ENCODE measurements at places on chromosomes 1 and 21.

- DNase-seq, result no peak
Observed at GRCh38 chr1:198575798-198576641, 35.5 kb upstream of the ATP6V1G3 start.

DNA sequence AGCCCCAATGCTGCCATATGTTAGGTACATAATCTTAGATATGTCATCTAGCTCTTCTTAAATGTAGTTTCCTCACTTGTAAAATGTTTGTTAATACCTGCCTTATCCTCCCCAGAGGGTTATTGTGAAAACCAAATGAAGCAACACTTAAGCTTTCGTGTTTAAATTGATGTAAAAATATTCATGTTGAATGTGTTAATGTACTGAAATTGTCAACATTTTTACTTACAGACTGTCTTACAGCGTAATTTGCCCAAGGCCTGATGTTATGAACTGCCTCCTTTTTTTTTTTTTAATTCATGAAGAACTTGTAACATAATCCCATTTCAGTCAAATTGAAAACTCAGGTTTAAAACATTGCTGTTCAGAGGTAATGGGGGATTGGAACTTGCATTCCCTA lies 25.6 kb upstream of the ENAH start:
- no peak for DNase-seq

- no peak for DNase-seq
Observed at GRCh38 chr1:207259391-207259790, 62.1 kb upstream of the CD55 start.

DNA sequence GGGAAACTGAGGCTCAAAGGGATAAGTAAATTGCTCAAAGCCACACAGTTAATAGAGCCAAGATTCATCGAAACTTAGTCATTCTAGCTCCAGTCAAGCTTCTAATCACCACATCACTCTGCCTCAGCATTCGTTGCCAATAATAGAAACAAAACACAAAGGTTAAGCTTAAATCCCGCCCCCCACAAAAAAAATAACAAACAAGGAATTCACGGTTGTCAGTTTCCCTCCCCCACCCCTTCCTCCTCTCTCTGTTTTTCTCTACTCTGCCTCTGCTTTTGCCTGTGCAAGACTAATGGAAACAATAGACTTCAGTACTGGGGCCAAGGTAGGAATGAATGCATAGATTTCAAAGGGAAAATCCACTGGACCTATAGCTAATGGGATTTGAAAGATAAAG lies 70.7 kb upstream of the ZNF644 start:
- no peak for DNase-seq

- DNase-seq, result no peak
Observed at GRCh38 chr1:179166663-179167417, 62.6 kb downstream of the ABL2 start.

GRCh38 chr1:94636100-94636499 lies 94.5 kb upstream of the F3 start:
- no peak for DNase-seq

GRCh38 chr1:243751506-243751905 lies 98.5 kb downstream of the AKT3 start:
- DNase-seq, result no peak

GRCh38 chr1:36326499-36326898 lies 3.1 kb upstream of the EVA1B start:
- DNase-seq, result no peak

DNA sequence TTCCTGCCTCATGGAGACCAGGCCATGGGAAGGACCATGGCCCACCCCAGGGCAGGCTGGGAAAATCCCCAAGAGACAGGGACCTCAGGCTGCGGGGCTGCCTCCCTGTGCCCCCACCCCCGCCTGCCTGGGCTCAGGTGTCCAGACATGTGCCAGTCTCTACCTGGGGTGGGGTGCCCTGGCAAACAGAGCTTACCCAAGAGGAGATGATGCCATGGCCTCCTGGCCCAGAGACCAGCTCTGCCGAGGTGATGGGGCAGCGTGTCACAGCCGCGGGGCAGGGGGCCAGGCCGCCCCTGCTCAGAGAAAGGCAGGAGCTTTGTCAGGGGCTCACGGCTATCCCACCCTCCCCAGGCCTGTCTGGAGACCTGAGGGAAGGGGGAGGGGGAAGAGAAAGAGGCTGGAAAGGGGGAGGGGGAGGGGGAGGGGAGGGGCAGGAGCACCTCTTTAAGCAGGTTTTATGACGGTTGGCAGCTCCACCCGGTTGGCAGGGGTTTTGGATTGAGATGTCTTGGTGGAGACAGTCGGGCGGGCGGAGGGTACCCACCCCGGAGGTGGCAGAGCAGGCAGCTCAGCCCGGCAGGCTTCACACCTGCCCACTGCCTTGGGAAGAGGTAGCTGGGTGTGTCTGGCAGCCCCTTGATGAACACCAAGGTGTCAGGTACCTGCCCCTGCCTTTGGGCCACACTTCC lies 101.5 kb upstream of the IFFO2 start:
- DNase-seq, result no peak

DNA sequence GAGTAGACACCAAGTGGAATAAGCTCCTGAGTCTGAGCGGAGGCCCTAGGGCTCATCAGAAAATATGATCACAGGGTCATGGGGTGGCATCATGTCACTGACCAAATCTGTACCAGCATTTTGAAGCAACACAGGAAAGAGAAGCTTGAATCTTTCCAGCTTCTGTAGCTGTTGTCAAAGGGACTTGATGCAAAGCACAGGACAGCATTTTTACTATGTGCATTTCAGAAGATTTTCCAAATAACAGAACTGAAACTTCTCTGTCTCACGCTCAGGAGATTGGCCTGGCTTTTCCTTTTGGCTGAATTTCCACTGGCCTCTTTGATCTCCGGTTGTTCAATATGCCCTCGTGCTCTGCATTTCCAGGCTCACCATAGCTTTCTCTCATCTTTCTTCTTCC lies 127.2 kb upstream of the ATP1B1 start:
- DNase-seq, result no peak

GRCh38 chr21:21163904-21164303 lies 165.7 kb downstream of the NCAM2 start:
- peak; percentile 24 for DNase-seq

DNA sequence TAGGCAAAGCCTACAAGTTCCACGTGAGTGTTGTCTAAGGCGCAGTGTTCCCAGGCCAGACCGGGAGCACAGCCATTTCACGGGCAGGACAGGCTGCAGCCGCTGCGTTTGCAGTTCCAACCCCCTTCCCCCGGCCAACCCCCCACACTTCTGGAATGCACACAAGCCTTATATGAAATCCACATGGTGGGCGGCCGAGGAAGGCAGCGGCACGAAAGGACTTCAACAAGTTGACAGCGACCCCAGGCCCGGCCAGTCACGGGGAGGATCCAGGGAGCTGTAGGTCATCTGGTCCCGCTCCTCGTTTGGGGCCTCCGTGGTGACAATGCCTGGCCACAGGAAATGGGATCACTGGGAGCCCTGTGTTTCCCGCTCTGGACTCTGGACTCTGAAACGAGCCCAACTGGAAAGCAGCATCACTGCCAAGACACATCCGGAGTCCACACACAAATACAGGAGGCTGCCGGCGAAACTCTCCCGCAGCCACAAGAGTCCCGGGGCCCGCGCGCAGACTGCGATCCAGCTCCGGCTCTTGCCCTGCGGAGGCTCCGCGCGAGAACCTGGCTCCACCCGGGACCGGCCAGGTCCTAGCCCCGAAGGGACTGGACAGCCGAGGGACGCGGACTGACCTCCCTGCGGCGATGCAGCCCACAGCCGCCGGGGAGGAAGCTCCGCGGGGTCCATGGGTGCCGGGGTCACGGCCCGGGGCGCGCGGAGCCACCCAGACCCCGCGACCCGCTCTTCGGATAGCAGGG lies 794 bp downstream of the NID1 start:
- no peak for DNase-seq

DNA sequence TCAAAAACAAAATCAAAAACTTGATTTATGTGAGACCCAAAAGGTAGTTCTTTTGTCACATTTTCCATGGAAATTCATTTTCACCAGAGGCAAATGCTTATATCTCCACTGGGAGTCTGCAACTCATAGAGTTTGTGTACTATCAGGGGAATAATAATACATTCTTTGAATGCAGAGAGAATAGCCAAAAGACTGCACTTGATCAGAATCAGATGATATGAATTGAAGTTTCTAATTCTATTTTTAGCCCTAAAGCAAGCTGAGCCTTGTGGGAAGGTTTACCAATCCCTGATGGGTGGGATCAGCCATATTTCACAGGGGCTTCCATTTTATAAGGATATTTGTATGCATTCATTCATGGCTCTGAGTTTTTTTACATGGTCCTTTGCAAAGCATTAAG lies 49.6 kb downstream of the TSEN15 start:
- DNase-seq, result no peak

GRCh38 chr21:34548781-34549376 lies 36.9 kb upstream of the KCNE1 start:
- DNase-seq, result no peak

- no peak for DNase-seq
Observed at GRCh38 chr1:94389298-94389697, 28.9 kb upstream of the ABCD3 start.

DNA sequence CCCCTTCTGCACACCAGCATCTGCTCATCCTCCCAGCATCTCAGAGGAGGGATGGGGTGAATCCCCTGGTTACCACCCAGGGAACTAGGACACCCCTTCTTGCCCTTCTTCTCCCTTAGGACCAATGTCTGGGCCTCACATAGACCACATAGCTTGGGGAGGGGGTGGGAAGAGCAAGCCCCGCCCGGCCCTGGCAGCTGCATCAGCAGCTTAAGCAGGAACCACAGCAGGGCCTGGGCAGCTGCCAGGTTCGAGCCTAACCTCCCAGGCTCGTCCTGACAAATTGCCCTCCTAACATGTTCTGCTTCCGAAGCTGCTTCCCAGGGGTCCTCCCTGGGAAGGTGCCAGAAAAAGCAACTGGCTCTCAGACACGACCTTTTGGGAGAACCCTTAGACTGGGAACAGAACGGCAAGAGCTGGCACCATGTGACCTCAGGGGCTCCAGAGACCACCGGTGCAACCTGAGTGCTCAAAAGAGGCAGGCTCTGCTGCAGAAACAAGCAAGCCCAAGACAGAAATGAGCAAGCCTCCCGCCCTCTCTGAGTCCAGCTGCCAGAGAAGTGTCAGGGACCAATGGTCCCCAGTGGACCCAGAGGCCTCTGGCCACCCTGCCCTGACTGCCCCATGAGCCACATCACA lies 18.4 kb upstream of the CLSTN1 start:
- DNase-seq, result no peak

- DNase-seq, result no peak
Observed at GRCh38 chr1:68103884-68104554, 53.6 kb upstream of the DIRAS3 start.

- no peak for DNase-seq
Observed at GRCh38 chr1:91757763-91758460, 128.0 kb downstream of the TGFBR3 start.

DNA sequence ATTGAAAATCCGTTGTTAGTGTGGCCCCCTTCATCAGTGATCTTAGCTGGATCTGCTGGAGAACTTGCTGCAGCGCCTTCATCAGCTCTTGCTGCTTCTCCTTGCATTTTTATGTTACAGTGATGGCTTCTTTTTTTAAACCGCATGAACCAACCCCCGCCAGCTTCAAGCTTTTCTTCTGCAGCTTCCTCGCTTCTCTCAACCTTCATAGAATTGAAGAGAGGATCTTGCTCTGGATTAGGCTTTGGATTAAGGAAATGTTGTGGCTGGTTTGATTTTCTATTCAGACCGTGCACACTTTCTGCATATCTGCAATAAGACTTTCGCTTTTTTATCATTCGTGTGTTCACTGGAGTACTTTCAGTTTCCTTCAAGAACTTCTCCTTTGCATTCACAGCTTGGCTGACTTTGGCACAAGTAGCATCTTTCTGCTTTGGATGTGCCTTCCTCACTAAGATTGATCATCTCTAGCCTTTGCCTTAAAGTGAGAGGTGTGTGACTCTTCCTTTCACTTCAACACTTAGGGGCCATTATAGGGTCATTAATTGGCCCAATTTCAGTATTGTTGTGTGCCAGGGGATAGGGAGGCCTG lies 13.1 kb downstream of the RNF187 start:
- DNase-seq, result no peak

DNA sequence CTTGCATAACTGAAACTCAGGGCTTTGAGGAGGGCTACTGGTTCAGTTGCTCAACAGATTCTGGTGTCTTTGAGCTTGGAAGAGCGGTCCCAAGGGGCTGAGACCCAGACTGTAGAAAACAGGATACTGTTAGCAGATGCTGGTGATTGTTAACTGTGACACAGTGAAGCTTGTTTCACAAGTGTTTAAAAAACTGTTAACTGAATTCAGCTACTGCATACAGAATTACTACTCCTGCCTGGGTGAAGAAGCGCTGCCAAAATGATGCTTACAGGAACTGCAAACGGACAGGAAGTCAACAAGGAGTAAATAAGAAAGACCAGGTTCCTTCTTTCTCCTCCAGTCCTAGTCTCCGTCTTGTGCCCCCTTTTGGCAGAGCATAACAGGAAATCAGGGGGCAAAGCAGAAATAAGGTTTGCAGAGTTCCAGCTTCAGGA lies 195.3 kb upstream of the USP25 start:
- no peak for DNase-seq

GRCh38 chr1:201268604-201269151 lies 14.6 kb upstream of the PKP1 start:
- DNase-seq, result no peak

DNA sequence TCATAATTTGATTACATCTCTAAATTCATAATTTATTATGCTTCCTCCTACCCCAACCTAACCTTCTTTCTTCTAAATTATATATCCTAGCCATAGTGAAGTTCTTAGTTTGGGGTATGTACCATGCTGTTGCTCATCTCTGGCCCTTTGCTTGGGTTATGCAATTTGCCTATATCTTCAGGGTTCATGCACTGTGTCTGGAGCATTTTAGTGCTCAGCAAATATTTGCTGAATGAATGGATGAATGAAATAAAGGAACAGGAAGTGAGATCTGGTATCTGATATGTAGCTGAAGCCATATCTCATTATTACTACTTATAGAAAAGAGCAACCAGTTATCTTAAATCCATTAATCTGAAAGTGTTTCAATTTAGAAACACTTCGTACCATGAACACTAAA lies 137.6 kb downstream of the GPATCH2 start:
- DNase-seq, result no peak

DNA sequence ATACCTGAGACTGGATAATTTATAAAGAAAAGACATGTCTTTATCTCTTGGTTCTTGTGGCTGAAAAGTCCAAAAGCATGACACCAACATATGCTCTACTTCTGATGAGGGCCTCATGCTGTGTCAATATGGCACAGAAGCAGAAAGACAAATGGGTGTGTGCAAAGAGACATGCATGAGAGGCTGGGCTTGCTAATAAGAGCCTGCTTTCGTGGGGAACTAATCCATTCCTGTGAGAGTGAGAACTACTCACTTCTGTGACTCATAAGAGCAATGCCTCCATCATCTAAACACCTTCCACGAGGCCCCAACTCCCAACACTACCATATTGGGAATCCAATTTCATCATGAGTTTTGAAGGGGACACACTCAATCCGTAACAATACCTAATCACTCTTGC lies 340.0 kb upstream of the DUSP10 start:
- DNase-seq, result no peak
